ENCODE measurements at places on chromosomes 5 and 9. TPM values are rescaled to one million over a fixed set of nuclear protein-coding genes. Genes with fewer than 3 reads are reported as not detected.

GRCh38 chr9:94860678-94861588 lies 134.4 kb downstream of the AOPEP start:
- no peak for DNase-seq

The LURAP1L gene
- 1.7 TPM for total RNA-seq

GRCh38 chr9:131995382-131995781 lies 84.3 kb downstream of the MED27 start:
- DNase-seq = no peak

GRCh38 chr9:95316274-95316673 lies 1.2 kb downstream of the FANCC start:
- DNase-seq = no peak

DNA sequence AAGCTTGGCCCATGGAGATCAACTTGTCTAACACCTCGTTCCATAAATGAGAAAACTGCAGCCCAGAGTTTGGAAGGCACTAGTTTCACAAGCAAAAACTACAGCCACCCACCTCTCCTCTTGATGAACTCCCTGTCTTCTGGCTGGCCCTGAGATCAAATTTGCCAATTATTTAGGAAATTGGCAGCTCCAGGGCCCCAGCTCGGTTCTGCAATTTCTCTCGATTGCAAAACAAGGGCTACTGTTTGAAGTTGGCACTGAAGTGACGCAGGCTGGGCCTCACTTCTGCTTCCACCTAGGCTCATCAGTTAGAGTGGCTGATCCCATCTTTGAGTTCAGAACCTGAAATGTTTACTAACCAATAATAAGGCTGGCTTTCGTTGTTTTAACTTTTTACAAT lies 3.7 kb upstream of the GPX3 start:
- DNase-seq = no peak

- no peak for DNase-seq
These were observed 264.2 kb downstream of the MAST4 start for GRCh38 chr5:66860199-66860975.

DNA sequence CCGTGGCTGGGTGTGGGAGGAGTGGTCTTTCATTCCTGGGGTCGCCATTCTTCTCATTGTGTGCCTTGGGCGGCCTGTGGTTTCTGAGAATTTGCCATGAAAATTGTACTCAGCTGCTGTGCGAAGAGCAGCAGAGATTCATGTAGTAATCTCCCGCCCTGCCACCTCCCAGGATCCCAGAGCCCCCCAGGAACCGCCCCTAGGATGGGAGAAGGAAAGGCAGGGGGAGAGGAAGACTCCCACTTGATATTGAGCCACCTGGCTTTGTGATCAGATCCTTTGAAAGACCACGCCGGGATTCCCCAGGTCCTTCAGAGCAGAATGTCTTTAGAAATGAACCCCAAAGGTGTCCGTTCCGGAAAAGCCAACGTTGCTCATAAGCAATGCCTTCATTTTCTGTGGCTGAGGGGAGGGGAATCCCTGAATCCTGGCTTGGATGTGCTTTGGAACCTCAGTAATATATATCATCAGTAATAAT lies 27.6 kb downstream of the NEURL1B start:
- no peak for DNase-seq

DNA sequence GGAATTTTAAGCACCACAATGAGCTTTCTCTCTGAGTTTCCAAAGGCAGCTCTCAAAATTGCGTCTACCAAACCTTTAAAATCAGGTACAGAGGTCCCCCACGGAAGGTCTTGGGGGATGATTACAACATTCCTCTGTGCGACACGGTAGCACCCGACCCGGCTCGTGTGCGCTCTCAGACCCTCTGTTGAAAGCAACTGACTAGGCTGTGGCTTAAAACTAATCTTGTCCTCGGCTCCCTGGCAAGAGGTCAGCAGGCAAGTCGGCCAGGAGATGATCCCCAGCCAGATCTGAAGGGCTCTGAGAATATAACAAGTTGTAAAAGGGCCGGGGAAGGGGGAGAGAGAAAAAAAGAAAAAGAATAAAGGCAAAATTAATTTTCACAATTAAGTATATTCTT lies 92.6 kb upstream of the LMX1B start:
- peak; percentile 58 for DNase-seq

GRCh38 chr9:80127920-80128319 lies 556.2 kb downstream of the TLE4 start:
- DNase-seq = no peak

DNA sequence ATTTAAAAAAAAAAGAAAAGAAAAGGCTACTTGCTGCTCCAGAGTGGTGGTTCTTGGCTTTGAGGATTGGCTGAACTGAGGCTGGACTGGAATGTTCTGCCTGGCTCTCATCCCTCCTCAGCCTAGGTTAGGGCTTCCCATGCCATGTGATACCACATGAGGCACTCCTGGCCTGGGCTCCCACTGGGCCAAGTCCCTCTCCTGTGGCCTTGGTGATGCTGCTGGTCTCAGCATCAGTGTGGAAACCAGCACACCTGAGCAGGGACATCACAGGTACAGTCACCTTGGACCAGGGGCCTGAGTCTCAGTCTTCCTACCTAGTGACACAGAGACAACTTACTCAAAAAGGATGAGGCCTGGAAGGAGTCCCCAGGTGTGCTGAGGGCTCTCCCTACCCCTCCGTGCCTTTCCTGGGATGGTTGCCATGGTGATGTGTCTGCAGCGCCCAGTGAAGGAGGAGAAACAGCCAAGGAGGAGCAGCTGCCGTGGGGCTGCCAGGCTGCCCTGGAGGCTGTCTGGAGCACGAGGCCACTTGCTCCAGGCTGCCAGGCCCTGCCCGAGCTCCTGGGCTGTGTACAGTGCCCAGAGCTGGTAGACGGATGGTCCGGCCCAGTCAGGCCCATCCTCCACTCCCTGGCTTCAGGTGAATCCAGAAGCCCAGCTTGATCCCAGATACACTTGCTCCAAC lies 71.0 kb downstream of the WNK2 start:
- DNase-seq = peak; percentile 73

- DNase-seq = no peak
These were observed 50.7 kb downstream of the CTNNA1 start for GRCh38 chr5:138803935-138804334.

DNA sequence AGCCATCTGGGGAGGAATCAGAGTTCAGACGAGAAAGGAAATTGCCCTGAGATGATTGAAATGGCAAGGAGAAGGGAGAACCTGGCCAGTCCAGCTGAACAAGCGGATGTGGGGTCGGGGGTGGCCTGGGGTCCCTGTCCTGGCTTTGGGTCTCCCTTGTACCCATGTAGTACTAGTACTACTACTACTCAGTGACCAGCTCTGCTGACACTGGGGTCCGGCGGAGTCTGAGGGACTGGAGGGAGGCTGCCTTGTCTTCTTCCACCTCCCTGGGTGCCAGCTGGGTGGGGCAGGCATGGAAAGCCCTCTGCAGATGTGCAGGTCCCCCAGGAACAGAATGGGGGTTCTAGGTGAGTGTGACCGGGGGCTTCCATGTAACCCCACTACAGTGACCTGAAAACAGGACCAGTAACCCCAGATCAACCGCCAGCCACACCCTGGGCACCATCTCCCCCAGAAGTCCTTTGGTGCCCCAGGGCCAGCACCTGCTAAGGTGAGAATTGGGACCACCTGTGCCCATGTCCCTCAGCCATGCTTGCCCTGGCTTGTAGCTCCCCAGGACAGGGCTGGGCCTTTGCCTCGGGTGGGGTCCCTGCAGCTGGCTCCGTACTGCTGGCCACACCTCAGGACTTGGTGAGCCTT lies 89.1 kb upstream of the COL5A1 start:
- DNase-seq = no peak

The ZNF608 gene
- total RNA-seq = 61.6 TPM

DNA sequence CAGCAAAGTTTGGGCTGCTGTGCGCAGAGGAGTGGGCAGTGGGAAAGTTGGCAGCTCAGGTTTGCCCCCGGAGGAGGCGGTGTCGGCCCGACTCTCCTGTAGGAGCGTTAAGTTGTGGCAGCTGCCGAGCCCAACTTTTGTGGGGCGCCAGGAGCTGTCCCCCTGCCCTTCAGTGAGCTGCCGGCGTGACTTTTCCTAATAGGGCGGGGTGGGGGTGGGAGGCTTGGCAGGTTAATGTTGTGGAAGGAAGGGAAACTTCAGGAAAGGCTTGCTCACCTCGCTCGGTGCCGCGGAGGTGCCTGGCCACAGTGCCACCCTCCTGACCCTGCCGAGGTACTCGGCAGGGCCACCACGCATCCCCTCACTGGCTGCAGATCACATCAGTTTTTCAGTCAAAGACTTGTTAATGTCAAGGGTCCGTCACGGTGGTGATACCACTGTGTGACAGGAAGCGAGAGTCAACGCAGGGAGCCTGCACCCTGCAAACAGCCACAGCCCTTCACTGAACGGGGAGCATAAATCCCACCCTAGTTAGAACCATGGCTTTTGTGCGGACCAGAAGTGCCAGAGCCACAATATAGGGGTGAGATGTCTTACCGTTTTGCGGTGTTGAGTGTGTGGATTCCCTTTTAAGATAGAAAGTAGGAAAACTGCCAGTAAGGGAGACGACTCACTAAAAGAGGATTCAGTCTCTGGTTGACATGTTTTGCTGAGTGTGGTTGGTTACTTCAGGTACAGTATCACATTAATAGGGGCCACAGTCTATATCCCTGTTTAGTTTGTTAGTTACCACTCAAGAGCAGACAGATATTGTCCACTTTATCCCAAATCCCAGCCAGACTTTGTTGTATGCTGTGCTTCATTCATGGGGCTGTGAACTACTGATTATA lies 796 bp downstream of the LNPEP start:
- DNase-seq = peak; percentile 52

The PLPP7 gene
- total RNA-seq = 8.2 TPM

The SLC22A4 gene
- 0.17 TPM for total RNA-seq

DNA sequence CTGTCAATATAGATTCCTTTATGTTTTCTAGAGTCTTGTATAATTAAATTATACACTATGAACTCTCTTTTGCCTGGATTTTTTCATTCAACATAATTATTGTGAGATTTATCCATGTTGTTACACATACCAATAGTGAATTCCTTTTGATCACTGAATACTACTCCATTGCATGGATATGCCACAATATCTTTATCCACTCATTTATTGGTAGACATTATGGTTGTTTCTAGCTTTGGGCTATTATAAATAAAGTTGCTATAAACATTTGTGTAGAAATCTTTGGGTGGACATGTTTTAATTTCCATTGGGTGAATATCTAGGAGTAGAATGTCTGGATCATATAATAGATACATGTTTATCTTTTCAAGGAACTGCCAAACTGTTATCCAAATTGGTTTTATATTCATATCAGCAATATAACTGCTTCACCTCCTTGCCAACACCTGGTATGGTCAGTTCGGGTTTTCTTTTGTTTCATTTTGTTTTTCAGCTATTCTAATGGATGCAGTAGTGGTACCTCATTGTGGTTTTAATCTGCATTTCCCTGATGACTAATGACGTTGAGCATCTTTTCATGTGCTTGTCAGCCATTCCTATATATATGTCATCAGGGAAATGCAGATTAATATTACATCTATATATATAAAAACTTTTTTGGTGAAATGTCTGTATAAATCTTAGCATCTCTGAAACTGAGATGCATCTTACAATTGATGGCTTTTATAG lies 32.1 kb upstream of the TCF7 start:
- no peak for DNase-seq

The PCSK5 gene
- total RNA-seq = 12.6 TPM

The PFN3 gene
- total RNA-seq = not detected

The PNPLA7 gene
- 0.07 TPM for total RNA-seq

- no peak for DNase-seq
These were observed 123.1 kb downstream of the DROSHA start for GRCh38 chr5:31408814-31409213.

DNA sequence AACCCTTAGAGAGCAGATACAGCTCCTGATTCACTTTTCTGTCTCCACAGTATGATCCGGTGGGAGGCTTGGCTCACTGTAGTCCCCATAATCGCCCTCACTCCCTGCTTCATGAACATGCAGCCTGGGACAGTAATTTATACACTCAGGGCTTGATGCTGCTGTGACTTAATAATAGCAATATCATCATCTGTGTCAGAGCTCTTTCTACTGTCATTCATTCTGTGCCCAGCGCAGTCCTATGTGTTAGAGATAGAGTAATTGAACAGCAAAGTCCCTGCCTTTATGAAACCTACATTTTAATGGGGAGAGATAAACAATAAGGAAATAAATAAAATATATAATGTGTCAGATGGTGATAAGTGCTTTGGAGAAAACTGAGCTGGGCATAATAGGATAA lies 2.8 kb upstream of the HEMGN start:
- no peak for DNase-seq

The FAM221B gene
- total RNA-seq = not detected

The FBP1 gene
- total RNA-seq = 7.5 TPM

- DNase-seq = no peak
These were observed 16.4 kb downstream of the TENT4A start for GRCh38 chr5:6729386-6730310.

GRCh38 chr9:79129865-79130480 lies 441.8 kb upstream of the TLE4 start:
- DNase-seq = peak; percentile 12

- no peak for DNase-seq
These were observed 92.9 kb downstream of the NDFIP1 start for GRCh38 chr5:142201471-142201887.

GRCh38 chr5:136192526-136193321 lies at the start of gene SMIM32:
Gene SMIM32, minus strand, starts transcription at chr5:136193162. Its CDS starts 638 bp downstream, at chr5:136192524.
- DNase-seq = peak; percentile 86

GRCh38 chr9:127038531-127038930 lies 83.9 kb downstream of the ANGPTL2 start:
- no peak for DNase-seq

The COL15A1 gene
- total RNA-seq = not detected

The CCDC192 gene
- total RNA-seq = 1.1 TPM

- no peak for DNase-seq
These were observed 1854.9 kb downstream of the MAT2B start for GRCh38 chr5:165360366-165360765.

GRCh38 chr9:116003397-116003796 lies 150.2 kb upstream of the PAPPA start:
- DNase-seq = no peak

GRCh38 chr5:171318026-171318425 lies 9.0 kb downstream of the TLX3 start:
- peak; percentile 87 for DNase-seq

GRCh38 chr5:28281351-28281750 lies 1243.0 kb upstream of the CDH9 start:
- DNase-seq = no peak

- peak; percentile 28 for DNase-seq
These were observed 297.1 kb downstream of the KCTD16 start for GRCh38 chr5:144467792-144468191.

The JAKMIP2 gene
- 1.7 TPM for total RNA-seq

DNA sequence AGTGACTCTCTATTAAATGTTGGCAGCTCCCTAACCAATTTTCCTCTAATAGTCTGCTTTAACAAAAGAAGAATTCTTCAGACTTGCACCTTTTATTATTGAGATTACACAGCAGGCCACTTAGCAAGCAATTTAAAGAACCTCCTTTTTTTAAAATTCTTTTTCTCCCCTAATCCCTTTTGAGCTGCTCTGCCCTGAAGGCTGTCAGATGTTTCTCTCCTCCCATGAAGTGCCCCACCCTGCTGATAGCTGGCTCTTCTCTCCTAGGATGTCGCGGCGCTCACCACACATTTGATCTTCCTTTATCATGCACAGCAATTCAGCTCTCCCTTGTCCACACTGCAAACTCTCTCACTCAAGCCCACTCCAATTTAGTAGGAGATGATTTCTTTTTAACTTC lies 1471.1 kb upstream of the ACO1 start:
- peak; percentile 0 for DNase-seq

Data from H7 (cell line).